Stimulated activated CD8-positive, alpha-beta memory T cell treated with anti-CD3 and anti-CD28 coated beads, Interleukin-7, amount 100 ng/mL, for 1 hour (primary cell): ENCODE measurements at places on chromosomes 2 and 18.

DNA sequence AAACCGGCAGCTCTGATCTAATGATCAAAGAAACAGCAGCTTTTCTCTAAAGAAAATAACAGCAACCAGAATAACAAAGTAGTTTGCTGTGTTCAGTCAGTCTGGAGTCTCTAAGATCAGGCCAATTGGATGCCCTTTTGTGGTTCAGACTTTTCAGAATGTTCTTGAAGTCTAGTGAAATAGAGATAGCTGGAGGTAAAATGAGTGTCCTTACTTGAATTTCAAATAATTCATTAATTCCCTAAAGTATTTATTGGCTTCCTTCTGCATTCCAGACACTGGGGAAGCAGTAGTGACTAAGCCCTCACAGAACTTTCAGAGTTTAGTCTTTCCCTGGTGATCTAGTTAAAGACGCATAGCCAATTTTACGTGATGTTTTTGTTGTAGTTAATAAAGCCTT is 58.7 kb downstream of the C18orf54 start:
- DNase-seq = no peak

GRCh38 chr2:187574969-187575750 is 20.9 kb upstream of the TFPI start:
- DNase-seq = no peak

DNA sequence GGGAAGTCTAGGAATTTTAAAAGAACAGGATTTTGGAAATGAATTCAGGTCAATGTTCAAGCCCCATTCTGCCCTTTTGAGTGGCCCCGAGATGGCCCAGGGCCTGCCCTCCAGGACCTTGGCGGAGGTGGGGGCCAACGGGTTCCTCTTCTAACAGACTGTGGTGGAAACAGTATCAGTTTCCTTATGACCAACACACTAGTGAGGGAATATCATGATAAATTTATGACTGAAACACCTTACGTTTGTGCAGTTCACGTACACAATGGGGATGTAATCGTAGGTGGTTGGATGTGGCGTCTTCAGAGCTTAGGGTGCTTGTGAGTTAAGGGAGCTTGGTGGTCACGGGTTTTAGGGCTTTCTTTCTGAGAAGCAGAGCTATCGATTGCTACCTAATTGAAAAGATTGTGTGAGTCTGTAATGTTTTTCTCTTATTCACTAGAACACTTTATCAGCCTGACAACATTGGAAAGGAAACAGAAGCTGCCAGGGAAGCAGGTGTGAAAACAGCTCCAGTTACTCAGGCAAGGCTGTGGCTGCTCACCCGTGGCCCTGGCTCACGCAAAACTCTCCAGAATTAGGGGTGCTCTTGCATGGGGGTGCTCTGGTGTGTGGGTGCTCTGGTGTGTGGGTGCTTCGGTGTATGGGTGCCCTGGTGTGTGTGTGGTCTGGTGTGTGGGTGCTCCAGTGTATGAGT is 165.3 kb downstream of the SNTG2 start:
- DNase-seq = no peak

- DNase-seq = no peak
These were observed 8.4 kb upstream of the C2orf72 start for GRCh38 chr2:231028889-231029288.

DNA sequence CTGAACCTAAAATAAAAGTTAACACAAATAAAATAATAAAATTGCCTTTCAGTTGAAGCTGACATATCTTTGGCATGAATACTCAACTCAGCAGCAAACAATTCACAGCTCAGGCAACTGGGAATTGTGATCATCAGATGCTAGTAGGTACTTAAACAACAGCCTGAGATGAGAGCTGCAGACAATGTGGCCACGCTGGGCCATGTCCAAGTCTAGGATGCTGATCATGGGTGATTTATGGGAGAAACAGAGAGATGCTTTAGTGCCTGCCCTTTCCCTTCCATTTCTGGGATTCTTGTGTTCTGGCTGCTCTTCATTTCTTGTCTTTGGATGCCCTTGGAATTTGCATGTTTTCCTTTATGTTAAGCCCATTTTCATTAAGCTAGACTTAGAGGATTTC is 212.4 kb upstream of the CWC22 start:
- no peak for DNase-seq

DNA sequence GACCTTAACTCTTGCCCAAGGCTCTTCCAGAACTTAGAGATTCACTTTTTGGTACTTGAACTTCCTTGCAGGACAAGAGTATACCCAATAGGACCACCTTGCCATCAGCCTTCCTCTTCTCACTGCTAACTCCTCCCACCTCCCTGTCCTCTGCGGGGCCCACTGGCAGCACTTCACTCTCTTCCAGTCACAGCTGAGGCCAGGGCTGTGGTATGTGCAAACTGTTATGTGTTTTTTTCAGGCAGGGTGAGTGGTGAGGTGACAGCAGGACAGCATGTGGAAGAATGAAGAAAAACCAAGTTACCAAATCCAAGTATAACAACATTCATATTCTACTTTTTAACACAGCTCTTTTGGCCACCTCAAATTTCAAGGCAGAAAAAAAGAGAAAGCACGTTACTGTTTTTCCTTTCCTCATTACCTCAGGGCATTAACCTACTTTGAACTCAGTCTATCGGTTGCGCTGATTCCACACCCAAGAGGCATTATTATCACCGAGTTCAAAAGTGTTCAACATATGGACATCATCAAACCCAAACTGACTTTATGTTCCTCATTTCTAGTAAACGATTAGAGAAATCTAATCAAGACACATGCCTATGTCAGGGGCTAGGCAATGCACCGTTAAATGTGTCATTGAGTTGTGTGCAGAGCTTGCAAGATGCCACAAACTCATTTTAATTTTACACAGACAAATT is 605.2 kb upstream of the SYT4 start:
- DNase-seq = no peak

DNA sequence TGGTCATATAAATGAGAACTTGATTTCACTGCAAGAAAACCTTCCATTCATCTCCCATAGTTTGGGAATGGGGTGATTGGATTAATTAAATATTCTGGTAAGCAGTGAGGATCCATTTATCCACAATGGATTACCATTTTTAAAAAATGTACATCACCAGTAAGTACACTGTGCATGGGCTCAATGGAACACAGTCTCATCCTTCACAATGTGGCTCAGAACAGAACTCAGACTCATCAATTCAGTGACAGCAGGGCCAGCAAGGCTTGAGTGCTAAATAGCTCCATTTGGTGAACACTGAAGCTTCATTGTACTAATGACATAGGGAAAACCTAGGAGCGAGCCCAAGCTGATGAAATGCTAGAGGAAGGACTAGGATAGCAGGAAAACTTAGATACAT is 223.8 kb downstream of the CMPK2 start:
- no peak for DNase-seq

- no peak for DNase-seq
These were observed 43.9 kb upstream of the OTOF start for GRCh38 chr2:26521913-26522180.

GRCh38 chr2:128444816-128445522 is 126.3 kb upstream of the HS6ST1 start:
- DNase-seq = no peak

- no peak for DNase-seq
These were observed 1.6 kb downstream of the TSHZ1 start for GRCh38 chr18:75211953-75212750.

GRCh38 chr2:175804122-175804521 is 197.9 kb downstream of the LNPK start:
- no peak for DNase-seq

DNA sequence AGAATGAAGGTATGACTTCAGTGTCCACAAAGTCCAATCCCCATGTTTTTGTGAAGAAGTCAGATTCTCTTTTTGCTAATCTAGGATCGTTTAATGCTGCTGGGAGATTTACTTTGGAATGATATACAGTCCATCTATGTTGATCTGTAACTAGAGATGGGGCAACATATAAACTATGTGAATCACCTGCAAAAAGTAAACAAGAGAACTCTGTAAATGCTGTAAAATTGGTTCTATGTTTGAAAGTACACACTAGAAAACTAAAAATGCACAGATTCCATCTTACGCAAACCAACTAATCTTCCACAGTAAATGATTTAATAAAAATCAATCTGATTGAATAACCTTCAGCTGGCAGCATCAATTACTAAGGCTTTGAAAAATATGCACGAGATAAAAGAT is 37.5 kb downstream of the VPS54 start:
- no peak for DNase-seq

GRCh38 chr2:150759106-150759505 is 271.6 kb upstream of the RND3 start:
- no peak for DNase-seq

DNA sequence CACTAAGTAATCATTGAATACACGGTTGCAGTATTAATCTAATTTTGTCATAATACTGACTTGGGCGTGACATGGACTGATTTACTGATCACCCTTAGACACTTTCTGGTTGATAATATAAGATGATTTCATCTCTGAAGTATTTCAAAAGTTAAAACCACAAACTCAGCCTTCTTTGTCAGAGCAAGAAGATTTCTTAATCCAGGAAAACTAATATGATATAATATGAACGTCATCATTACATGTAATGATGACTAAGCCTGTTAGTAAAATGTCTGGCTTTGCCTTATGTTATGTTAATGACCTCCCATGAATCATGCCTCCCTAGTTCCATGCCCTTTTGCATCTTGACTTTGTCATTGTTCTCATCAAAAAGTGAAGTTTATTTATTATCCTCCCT is 1325.0 kb upstream of the CDH2 start:
- no peak for DNase-seq

DNA sequence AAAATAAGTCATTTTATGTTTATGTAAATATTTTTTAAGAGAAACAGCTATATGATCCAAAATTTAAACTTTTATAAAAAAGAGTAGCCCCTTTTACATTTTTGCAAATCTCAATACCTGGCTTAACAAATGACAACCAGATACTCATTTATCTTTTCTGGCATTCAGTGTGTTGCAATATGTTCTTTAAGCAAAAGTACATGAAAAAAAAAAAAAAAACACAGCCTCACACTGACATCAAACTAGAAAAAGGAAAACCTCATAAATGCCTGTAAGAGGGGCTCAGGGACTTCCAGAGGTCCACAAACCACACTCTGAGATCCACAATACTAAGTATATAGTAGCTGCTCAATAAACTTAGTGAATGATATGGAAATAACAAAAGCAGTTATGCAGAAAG is 21.9 kb downstream of the PPP4R3B start:
- DNase-seq = no peak

DNA sequence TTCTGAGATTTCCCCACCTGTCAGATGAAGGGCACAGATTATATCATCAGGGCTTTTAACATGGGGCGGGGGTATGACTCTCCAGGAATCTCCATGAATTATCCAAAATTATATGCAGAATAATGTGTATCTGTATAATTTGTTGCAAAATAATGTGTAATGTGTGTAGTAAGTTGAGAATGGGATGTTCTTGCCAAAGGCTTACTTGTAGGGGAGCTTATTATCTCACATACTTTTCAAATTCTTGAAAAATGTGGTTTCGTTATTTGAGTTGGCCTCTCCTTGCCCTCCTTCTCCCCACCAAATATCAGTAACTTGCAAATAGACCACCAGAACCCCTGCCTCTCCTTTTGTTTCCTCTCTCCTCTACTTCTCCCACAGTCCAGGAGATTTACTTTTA is 35.6 kb downstream of the UBR3 start:
- no peak for DNase-seq

GRCh38 chr2:41000906-41001305 is 549.0 kb upstream of the SLC8A1 start:
- DNase-seq = no peak

DNA sequence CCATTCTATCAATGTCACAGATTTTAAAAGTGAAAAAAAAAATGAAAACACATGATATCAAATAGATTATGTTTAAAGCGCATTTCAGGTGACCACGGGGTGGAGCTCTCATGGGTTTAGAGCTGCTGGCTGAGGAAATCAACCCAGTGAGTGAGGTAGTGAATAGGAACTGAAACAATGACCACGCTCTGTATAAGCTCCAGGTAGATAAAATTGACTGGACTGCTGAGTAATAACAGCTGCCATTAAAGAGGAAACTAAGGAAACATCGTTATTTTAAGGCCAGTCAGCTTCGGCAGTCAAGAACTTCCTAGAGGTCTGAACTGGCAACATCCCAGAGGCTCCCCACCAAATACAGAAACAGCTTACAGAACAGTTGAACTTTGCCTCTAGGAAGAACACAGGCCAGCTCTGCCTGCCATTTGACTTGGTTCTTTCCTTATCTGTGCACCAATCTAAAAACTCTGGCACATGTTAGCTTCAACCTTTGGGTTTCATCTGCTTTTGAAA is 185.9 kb downstream of the PDE1A start:
- no peak for DNase-seq

DNA sequence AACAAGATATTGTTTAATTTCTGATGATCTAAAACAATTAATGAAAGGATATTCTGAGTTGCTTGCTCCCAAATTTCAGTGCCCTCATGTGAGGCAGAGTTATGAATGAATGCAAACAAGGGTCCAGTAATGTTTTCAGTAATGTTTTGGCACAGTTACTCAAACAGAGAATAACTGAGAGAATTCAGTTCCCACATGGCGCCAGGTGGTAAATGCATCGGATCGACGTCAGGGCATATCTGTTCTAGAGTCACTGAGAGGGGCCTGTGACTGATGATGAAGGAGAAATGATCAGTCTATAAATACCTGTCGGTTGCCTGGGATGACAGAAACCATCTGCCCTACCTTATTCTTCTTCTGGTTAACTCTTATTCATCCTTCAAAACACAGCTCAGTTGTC is 81.4 kb downstream of the KCNS3 start:
- no peak for DNase-seq

- DNase-seq = no peak
These were observed 450.1 kb upstream of the LRATD1 start for GRCh38 chr2:14182227-14182946.

- DNase-seq = no peak
These were observed 44.2 kb downstream of the DPYSL5 start for GRCh38 chr2:26892133-26892532.

DNA sequence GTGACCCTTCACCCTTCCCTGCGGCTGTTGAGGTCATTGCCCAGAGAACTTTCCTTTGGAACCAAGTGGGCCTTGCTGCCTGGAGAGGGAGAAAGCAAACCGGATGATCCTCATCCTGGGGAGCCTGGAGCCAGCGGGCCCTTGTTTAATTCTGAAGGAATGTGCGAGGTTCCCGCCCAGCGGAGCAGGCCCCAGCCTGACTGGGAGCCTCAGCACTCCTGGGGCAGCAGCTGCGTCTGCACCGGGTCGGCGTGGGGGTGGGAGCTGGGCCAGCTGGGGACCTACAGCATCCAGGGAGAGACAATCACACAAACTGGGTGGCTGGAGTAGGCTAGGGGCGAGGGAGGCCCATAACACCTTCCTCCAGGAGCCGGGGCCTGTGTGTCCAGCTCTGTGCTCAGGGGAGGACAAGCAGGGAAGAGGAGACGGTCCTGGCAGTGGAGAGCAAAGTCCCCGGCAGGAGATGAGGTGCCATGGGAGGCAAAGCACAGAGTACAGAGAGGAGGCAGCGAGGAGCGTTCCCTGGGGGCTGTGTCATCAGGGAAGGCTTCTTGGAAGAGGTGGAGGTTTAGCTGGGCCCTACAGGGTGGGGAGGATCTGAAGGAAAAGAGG is 61.9 kb upstream of the HAAO start:
- DNase-seq = no peak

DNA sequence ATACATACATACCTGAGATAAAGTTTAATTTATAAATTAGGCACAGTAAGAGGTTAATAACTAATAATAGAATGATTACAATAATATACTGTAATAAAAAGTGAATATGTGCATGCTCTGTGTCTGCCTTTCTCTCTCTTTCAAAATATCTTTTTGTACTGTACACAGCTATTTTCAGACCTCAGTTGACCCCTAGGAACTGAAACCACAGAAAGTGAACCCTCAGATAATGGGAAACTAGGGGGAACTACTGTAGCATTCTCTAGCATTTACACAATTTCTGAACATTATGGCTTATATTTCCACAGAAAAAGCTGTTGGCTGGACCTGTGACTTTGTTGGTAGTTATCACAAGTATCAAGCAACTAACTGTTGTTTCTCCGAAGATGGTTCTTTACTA is 25.9 kb downstream of the WDR75 start:
- no peak for DNase-seq
